ENCODE measurements at places on chromosomes 1 and 21.

- DNase-seq: no peak
These were observed 223.4 kb downstream of the DSCAM start for GRCh38 chr21:40623528-40623927.

GRCh38 chr21:37475186-37475868, 108.8 kb downstream of the DYRK1A start:
- DNase-seq: no peak

DNA sequence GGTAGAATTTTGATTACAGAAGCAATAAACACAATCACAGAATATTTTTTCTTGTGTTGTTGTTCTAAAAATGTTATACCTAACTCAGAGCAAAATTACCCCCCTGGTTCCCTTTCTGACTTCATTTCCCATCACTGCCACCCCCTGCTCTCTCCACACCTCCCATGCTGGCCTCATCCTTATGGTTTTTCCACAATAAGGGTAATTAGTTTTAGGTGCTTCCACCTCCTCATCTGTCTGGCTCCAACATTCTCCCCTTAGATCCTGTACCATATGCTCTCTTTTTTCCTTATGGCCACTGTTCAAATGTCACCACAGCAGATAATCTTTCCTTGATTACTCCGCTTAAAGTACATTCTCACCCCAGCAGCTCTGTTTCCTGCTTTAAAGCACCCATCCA, 2208.6 kb downstream of the MRPL39 start:
- no peak for DNase-seq

DNA sequence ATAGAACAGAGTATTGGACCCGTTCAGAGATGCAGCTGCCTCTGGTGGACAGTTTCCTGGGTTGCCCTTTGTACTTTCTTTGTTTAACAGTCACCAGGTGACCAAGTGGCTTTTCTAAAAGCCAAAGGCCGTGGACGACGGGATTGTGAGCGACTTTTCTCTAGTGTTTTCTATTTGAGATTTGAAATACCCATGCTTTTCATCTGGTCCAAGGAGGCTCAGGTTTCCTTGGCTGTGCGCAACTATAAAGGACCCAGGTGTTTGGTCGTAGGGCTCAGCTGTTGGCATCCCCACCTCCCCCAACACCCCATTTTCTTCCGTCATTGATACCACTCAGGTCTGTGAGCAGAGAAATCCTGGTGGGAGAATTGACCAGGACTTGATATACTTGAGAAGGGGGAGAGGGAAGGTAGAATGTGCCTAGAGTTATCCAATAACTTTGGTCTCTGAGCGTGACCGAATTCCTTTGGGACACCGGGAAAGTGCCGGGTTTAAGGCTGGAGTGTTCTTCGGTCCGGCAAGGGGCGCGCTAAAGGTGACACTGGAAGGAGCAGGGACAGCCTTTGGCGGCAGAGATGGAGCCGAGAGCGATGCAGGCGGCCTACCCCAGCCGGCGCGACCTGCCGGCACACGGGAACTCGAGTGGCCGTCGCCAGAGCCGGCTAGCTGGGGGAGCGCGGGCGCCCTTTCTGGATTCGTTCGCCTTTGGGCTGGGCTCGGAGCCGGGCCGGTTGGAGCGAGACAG, 83.4 kb upstream of the BMP8A start:
- DNase-seq: no peak

DNA sequence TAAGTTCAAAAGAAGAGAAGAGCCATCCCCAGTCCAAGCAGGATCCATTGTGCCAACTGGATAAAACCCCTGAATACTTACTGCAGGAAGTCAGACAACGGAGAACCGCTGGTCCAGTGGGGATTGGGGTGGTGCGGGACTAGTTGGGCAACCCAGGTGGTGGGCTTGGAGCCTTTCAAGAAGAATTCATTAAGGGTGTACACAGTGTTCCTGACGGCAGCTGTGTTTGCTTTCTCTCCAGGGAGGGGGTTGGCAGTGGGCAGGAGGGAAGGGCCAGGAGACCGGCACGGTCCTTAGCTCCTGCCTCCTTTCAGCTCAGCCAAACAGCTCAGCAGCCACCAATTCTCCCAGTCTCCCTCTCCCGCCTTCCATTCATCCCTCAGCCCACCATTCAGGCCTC, 7.1 kb upstream of the CDK18 start:
- DNase-seq: no peak
